ENCODE measurements at places on chromosomes 4 and X. TPM values are rescaled to one million over a fixed set of nuclear protein-coding genes. Genes with fewer than 3 reads are reported as not detected.

- no peaks in the 10 kb centered on the region for H3K36me3 ChIP-seq
- peak within 1 kb of the TSS; percentile 66 for H3K4me3 ChIP-seq
- peak; percentile 94 for DNase-seq
- H3K27ac ChIP-seq: peak within 1 kb of the TSS; percentile 78
Observed at GRCh38 chr4:85474818-85475630, at the start of gene ARHGAP24. ARHGAP24 (plus strand) TSS chr4:85475150.

Gene PDCL2
- total RNA-seq: not detected

GRCh38 chr4:89468602-89469001 lies 161.0 kb upstream of the GPRIN3 start:
- no peaks in the 10 kb centered on the region for H3K4me1 ChIP-seq
- H3K36me3 ChIP-seq: no peaks in the 10 kb centered on the region
- no peak for DNase-seq
- H3K27me3 ChIP-seq: no peaks in the 10 kb centered on the region
- no peak overlapping the region for H3K4me3 ChIP-seq

DNA sequence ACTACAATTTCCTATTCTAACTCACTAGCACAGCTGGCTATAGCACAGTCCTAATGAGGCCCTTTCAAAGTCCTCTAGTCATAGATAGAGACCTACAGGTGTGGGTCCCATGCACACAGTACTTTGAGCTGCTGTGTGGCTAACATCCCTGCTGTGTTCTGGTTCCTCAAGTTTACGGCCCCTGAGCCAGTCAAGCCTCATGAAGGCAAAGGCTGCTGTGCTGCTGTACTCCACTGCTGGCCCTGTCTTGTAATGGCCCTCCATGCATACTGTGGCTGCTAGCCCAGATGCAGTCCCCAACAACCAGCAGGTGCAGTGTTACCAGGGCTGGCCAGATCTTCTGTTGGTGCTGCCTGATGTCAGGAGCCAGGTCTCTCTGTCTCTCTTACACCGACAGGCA lies 23.4 kb upstream of the ENPEP start:
- H3K4me1 ChIP-seq: no peaks in the 10 kb centered on the region
- H3K27ac ChIP-seq: no peak overlapping the region
- H3K4me3 ChIP-seq: no peak overlapping the region

DNA sequence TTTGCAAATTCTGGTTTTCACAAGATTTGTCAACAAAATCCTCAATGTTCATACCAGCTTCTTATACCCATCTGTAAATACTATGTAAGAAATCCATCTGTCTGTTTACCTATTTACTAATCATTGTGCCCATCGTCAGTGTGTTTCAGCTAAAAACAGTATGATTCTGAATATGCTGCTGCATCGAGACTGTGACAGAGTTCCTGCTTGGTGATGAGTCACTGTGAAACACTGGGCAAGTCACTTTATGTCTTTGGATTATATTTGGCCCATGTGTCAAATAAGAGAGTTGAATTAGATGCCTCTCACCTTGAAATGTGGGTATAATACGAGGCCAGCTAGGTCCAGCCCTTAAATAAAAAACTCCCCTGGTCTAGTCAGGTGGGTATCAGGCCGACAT lies 79.3 kb downstream of the CBLL2 start:
- no peaks in the 10 kb centered on the region for H3K4me1 ChIP-seq
- no peak overlapping the region for H3K4me3 ChIP-seq
- no peaks in the 10 kb centered on the region for H3K27me3 ChIP-seq
- DNase-seq: no peak
- H3K27ac ChIP-seq: no peak overlapping the region

Gene NDST3
- not detected for total RNA-seq

GRCh38 chrX:12894074-12895030 lies 12.1 kb upstream of the TLR8 start:
- H3K4me1 ChIP-seq: peaks cover 12% of the 10 kb centered on the region
- H3K27ac ChIP-seq: no peak overlapping the region
- no peaks in the 10 kb centered on the region for H3K27me3 ChIP-seq
- peak; percentile 80 for DNase-seq

Gene HSFX2
- total RNA-seq: not detected

GRCh38 chr4:141826260-141826659 lies 189.9 kb downstream of the IL15 start:
- DNase-seq: no peak
- H3K36me3 ChIP-seq: no peaks in the 10 kb centered on the region
- H3K27me3 ChIP-seq: no peaks in the 10 kb centered on the region
- H3K27ac ChIP-seq: no peak overlapping the region
- no peak overlapping the region for H3K4me3 ChIP-seq
- H3K4me1 ChIP-seq: no peaks in the 10 kb centered on the region

DNA sequence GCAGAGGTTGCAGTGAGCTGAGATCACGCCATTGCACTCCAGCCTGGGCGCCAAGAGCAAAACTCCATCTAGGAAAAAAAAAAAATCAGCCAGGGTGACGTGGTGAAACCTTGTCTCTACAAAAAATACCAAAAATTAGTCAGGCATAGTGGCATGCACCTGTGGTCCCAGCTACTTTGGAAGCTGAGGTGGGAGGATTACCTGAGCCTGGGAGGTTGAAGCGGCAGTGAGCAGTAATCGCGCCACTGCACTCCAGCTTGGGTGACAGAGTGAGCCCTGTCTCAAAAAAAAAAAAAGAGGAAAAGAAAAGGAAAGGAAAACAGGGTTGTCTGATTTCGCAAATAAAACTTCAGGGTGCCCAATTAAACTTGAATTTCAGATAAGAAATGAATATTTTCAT lies 106.1 kb downstream of the RBM47 start:
- no peak overlapping the region for H3K4me3 ChIP-seq
- DNase-seq: no peak
- H3K4me1 ChIP-seq: 0 out of 2 replicates have a peak, but pooled peaks cover 4% of the 10 kb centered on the region
- H3K27me3 ChIP-seq: no peaks in the 10 kb centered on the region
- H3K36me3 ChIP-seq: no peaks in the 10 kb centered on the region
- H3K27ac ChIP-seq: no peak overlapping the region

Gene ATRX
- 69.7 TPM for total RNA-seq

DNA sequence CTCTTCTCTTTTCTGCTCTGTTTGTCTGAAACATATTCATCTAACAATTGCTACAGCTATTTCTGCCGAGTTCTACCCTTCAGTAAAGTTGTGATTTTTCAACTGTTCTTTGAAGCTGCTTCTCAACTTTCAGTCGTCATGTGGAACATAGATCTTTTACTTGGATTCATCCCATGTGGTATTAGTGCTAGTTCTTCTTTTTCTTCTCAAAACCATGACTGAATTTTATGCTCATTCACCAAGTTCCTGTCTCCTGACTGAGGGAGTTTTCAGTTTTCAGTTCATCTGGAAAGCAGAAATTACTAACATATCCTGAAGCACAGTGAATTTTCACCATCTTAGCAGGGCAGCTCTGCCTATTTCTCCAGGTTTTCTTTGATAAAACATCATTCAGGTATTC lies 12.1 kb downstream of the ACSL4 start:
- H3K4me1 ChIP-seq: peaks cover 17% of the 10 kb centered on the region
- H3K27me3 ChIP-seq: no peaks in the 10 kb centered on the region
- DNase-seq: no peak
- no peak overlapping the region for H3K4me3 ChIP-seq
- no peak overlapping the region for H3K27ac ChIP-seq
- no peaks in the 10 kb centered on the region for H3K36me3 ChIP-seq

Gene ARR3
- not detected for total RNA-seq

GRCh38 chr4:171601091-171601490 lies 212.1 kb upstream of the GALNTL6 start:
- H3K27ac ChIP-seq: no peak overlapping the region
- no peaks in the 10 kb centered on the region for H3K4me1 ChIP-seq
- no peak overlapping the region for H3K4me3 ChIP-seq
- H3K27me3 ChIP-seq: no peaks in the 10 kb centered on the region

Gene GAGE12F
- not detected for total RNA-seq

- no peak for DNase-seq
- H3K4me3 ChIP-seq: no peak overlapping the region
- H3K27me3 ChIP-seq: no peaks in the 10 kb centered on the region
- H3K27ac ChIP-seq: no peak overlapping the region
Observed at GRCh38 chr4:8319061-8319460, 49.5 kb downstream of the HTRA3 start.

GRCh38 chr4:140579278-140579677 lies 10.5 kb upstream of the UCP1 start:
- DNase-seq: no peak
- no peaks in the 10 kb centered on the region for H3K36me3 ChIP-seq
- no peak overlapping the region for H3K4me3 ChIP-seq

DNA sequence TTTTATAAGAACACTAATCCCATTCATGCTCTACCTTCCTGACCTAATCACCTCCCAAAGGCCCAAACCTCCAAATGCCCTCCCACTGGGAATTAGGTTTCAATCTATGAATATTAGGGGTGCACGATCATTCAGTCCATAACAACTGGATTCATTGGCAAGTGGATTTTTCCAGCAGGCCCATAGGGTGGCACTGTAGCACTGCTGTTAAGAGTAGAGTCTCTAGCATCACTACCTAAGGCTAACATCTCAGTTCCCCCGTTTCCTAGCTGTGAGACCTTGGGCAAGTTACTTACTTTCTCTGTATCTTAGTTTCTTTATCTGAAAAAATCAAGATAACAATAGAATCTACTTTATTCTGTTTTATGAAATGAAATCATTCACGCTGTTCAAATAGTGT lies 315.8 kb downstream of the STIM2 start:
- no peak overlapping the region for H3K4me3 ChIP-seq
- no peaks in the 10 kb centered on the region for H3K27me3 ChIP-seq
- H3K4me1 ChIP-seq: no peaks in the 10 kb centered on the region
- no peak overlapping the region for H3K27ac ChIP-seq

Gene SHISA3
- not detected for total RNA-seq

DNA sequence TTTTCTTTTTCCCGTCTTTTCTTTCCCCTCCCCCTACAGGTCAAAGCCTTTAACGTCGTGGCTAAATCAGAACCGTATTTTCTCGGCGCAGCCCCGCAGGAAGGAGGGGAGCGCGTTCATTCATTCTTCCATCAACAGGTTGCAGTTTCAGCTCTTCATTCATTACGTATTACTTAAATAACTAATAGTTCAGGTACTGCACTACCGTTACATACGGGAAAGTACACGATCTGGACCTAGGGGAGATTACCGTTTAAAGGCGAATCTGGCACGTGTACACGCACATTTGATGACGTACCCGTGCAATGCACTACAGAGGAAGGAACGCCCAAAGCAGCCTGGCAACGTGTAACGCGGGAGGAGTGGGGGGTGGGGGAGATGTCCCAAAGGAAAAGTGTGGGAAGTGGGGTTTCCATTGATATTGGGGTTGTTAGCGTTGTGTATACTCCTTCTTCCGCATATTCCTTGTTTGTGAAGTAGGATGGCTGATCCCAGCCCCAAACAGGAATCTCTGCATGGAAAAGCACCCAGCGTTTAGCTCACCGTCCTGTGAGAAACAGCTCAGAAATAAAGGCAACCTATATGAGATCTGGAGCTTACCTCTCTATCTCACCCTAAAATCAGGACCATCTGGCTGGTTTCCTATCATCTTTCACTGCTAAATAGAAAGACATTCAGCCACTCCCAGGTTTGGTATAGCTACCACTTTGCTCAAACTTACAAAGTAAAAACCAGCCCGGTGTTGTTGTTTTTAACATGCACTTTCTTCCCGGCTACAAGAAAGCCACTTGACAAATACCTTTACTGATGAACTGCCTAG lies 585 bp upstream of the SEC24D start:
- H3K27me3 ChIP-seq: no peaks in the 10 kb centered on the region
- H3K27ac ChIP-seq: peak overlapping the region; percentile 77
- DNase-seq: peak; percentile 93
- peaks cover 51% of the 10 kb centered on the region for H3K4me1 ChIP-seq
- peak overlapping the region; percentile 70 for H3K4me3 ChIP-seq

Gene LDB2
- total RNA-seq: not detected

DNA sequence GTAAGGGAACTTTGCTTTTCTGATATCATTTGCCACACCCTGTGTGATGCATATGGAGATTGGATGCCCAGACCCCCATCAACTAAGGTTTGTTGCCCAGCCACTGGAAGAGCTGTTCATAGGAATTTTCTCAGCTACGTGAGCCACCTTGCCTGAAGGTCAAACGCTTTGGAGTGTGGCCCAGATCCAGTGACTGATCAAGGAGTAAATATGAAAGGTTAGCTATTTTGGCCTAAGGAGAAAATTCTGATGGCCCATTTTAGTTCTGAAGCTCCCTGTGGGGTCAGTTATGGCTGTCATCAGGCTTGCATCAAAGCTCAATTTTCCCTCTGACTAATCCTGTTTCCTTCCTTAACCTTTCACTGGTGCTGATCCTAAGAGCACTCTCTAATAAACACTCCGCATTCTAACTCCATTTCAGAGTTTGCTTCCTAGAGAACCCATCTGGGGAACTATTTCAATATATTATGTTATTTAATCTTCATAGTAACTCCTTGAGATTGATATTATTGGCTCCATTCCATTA lies 407.7 kb downstream of the SPRY1 start:
- H3K4me1 ChIP-seq: no peaks in the 10 kb centered on the region
- no peak overlapping the region for H3K4me3 ChIP-seq
- no peak overlapping the region for H3K27ac ChIP-seq
- no peak for DNase-seq

DNA sequence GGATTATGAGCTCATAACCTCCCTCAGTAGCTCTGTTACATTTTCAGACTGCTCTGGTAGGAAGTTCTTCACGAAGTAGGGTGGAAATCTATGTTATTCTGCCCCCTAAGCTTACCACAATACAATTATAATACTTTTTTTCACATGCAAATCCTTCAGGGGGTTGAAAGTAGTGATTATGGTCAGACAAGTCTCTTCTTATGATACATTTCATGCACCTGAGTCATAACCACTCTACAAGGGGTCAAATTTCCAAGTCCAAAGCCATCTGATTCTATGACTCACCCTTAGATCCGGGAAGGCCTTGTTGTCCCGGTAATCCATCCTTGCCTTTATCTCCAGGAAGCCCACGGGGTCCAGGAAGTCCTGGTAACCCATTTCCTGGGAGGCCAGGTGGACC lies 95.2 kb downstream of the ATG4A start:
- no peak overlapping the region for H3K27ac ChIP-seq
- no peaks in the 10 kb centered on the region for H3K27me3 ChIP-seq
- H3K36me3 ChIP-seq: no peaks in the 10 kb centered on the region
- H3K4me1 ChIP-seq: no peaks in the 10 kb centered on the region
- DNase-seq: no peak

GRCh38 chrX:129706400-129707072 lies 32.2 kb upstream of the XPNPEP2 start:
- no peak overlapping the region for H3K27ac ChIP-seq
- H3K4me1 ChIP-seq: no peaks in the 10 kb centered on the region
- H3K36me3 ChIP-seq: no peaks in the 10 kb centered on the region
- DNase-seq: no peak

Gene CYLC1
- not detected for total RNA-seq

- H3K4me1 ChIP-seq: no peaks in the 10 kb centered on the region
- no peak overlapping the region for H3K4me3 ChIP-seq
- H3K36me3 ChIP-seq: no peaks in the 10 kb centered on the region
Observed at GRCh38 chrX:39327255-39327654, 526.0 kb downstream of the MID1IP1 start.

- no peak overlapping the region for H3K27ac ChIP-seq
- H3K36me3 ChIP-seq: no peaks in the 10 kb centered on the region
- no peaks in the 10 kb centered on the region for H3K4me1 ChIP-seq
- H3K4me3 ChIP-seq: no peak overlapping the region
- H3K27me3 ChIP-seq: no peaks in the 10 kb centered on the region
Observed at GRCh38 chr4:32864713-32865351, 2144.7 kb downstream of the PCDH7 start.
